ENCODE measurements at places on chromosomes 12 and 14.

- no peak for DNase-seq
Observed at GRCh38 chr14:53532853-53533252, 379.7 kb upstream of the DDHD1 start.

DNA sequence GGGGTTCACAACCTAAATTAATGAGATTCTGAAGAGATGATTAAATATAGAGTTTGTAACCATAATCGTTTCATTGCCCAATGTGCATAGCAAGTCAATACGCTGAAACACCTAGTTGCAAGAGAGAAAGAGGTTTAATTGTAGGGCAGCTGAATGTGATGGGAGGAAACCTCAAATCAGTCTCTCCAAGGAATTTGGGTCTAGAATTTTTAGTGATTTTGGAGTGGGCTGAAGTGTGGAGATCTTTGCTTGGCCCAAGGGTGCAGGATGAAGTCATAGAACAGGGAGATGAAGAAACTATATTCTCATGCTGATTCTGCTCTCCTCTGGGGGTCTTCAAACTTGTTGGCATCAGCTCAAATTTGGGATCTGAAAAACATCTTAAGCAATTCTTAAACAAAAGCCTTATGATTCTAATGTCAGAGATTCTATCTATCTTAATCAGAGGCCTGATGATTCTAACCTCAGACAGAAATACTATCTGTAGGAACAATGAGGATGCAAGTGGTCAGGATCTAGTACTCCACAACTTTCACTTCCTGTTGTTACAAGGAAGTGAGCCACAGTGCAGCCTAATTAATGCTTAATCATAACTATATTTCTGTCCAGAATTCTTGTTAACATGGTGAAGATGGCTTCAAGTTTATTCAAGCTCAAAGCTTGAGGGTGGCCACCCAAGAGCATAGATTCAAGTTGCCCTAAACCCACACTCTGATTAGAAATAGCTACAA, 80.2 kb upstream of the FUT8 start:
- no peak for DNase-seq

- peak; percentile 50 for DNase-seq
Observed at GRCh38 chr12:115451780-115452736, 768.1 kb upstream of the TBX3 start.

- DNase-seq = no peak
Observed at GRCh38 chr14:102993523-102993922, 63.8 kb downstream of the CDC42BPB start.

GRCh38 chr12:6786416-6787094, 2.8 kb upstream of the CD4 start:
- no peak for DNase-seq

DNA sequence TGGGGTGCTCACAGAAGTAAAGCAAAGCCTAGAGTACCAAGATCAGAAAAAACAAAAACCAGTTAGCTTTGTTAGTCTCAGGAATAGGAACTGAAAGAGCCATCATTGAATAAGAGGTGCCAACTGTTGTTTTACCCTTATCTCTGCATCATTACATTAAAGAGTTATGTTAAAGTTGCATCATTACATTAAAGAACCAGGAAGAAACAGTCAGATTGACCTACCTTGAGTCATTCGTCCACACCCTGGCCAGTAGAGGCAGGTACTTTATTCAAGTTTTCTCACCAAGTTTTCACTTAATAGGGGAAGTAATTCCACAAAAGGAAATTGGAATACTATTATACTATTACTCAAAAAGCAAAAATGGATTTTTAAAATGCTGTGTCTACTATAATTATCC, 121.7 kb upstream of the CNOT2 start:
- no peak for DNase-seq

DNA sequence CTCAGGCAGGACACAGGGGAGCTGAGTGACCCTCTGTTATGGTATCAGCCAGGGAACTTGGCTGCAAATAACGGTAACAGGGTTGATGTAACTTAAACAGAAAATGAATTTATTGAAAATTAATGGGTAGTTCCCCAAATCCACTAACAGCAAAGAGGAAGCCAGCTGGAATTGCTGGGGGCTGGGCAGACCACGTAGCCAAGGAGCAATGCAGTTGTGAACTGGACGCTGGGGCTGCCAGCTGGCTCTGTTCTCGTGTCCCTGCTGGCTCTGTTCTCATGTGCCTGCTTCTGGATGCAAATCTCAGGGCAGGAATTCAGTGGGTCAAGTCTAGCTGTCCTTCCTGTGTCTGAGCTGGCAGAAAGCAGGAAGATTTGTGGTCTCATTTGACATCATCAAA, 1383.3 kb upstream of the TMEM132C start:
- DNase-seq = no peak
